ENCODE measurements at places on chromosomes 5 and 9. TPM values are rescaled to one million over a fixed set of nuclear protein-coding genes. Genes with fewer than 3 reads are reported as not detected.

- DNase-seq: no peak
These were observed 1249.0 kb upstream of the CDH18 start for GRCh38 chr5:21236971-21237427.

DNA sequence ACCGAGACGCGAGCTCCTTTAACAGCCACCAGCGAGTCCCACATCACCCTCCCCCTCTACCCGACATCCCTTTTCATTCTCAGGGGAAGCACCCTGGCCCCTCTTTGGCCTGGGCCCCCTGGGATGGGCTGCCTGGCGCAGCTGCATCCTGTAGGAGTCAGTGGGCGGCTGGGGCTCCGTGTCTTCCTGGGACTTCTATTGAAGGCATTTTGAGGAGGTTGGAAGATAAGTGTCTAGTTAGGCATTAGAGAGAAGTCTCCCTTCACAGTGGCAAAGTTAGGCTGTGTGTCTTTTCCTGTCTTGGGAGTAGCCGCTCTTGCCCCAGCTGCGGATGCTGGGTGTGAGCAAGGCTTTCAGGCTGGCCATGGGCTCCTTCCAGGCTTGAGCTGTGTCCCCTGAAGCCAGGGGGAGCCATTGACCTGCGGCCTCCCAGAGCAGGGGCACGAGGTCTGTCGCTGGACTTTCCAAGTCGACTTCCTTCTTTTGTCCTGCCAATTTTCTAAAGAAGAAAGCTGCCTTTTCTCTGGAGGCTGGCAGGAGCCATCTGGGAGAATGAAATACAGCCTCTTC, 18.6 kb upstream of the NKD2 start:
- peak; percentile 48 for DNase-seq

DNA sequence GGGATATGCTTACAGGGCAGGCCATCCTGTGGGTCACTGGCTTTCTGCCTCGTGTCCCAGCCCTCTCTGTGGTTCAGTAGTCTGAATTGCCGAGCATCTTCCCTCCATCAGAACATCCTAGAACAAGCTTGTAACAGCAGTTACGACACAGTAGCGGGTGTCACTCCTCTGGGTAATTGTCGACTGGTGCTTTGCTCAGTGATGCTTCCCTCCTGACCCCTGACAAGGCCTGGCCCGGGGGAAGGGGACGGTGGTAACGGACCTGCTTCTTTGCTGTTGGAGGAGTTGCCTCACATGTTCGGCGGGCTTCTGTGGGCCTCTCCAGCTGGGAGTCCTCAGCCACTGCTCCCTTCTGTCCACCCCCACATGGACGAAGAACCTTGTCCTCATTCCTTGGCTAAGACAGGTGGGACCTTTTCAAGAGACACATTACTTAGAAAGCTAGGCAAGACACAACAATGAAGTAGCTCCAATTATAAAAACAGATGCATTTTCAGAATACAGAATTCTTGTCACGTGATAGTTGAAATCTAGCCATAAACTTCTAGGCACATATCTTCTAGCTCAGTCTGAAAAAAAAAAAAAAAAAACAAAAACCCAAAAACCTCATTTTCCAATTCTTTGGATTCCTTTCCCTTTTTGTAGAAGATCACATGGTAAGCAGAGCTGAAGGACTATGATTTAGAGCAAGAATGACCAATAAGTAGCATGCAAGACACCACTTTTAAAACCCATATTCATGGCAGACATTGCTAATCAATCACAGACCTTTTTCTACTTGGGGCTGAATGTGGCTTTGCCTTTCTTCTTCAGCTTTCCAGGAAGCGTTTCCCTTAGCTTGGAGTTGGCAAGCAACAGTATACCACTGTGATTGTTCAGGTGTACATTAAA, 25.0 kb downstream of the HMCN2 start:
- DNase-seq: no peak

- no peak for DNase-seq
These were observed 596 bp upstream of the FGFR4 start for GRCh38 chr5:177085985-177086653.

DNA sequence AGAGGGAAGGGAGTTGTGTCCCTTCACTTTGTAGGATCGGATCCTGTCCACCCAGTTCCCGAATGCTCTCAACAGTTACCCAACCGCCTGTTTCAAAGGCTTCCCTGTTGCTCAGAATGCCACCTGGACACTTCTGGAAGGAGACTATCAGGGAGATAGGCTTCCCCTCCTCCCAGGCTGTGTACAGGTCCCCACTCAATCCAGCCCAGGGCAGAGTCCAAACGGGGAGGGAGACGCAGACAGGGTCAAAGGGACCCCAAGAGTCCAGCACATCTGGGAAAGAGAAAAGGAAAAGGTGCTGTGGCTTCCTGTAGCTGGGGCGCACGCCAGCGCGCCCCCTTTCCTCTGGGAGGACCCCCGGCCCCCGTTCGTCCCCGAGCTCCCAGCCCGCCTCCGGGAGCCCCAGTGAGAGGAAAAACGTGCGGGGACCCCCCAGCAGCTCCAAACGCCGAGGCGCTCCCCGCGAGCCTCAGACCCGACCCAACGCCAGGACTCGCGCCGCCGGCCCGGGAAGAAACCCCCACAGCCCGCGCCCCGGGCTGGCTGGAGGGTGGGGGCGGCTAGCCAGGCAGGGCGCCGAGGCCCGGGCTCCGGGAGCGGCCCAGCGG, 640 bp downstream of the SURF4 start:
- DNase-seq: peak; percentile 82

- DNase-seq: no peak
These were observed 34.7 kb downstream of the MSX2 start for GRCh38 chr5:174759091-174759490.

Gene IFNA6
- polyA plus RNA-seq: not detected

Gene CDC20B
- 0.03 TPM for polyA plus RNA-seq

Gene CARD6
- polyA plus RNA-seq: 0.03 TPM

Gene SH2D3C
- polyA plus RNA-seq: 0.52 TPM

Gene SLC36A2
- not detected for polyA plus RNA-seq

Gene OR13D1
- polyA plus RNA-seq: not detected

Data from SK-N-SH (cell line).